ENCODE measurements at places on chromosomes 16 and 17. TPM values are rescaled to one million over a fixed set of nuclear protein-coding genes. Genes with fewer than 3 reads are reported as not detected.
A peak's percentile ranks its signal among the peaks of the same experiment; 100 is the strongest.

The TCF25 gene
- total RNA-seq: 176 TPM

The PRCD gene
- 4.3 TPM for total RNA-seq

The GAST gene
- total RNA-seq: not detected

The PYY gene
- not detected for total RNA-seq

The TMEM238L gene
- total RNA-seq: not detected

The COASY gene
- total RNA-seq: 16.5 TPM

The KIFC3 gene
- total RNA-seq: 44.9 TPM

The TPSG1 gene
- not detected for total RNA-seq

The TP53TG3C gene
- total RNA-seq: not detected

The SPNS2 gene
- total RNA-seq: under 0.01 TPM

GRCh38 chr17:76581515-76581914, 4.1 kb downstream of the ST6GALNAC2 start:
- H3K27ac ChIP-seq: no peak overlapping the region
- peaks cover 2% of the 10 kb centered on the region for H3K4me1 ChIP-seq
- peaks cover 13% of the 10 kb centered on the region for H3K27me3 ChIP-seq
- DNase-seq: no peak

- no peak for DNase-seq
- H3K27me3 ChIP-seq: peaks cover 21% of the 10 kb centered on the region
- H3K4me1 ChIP-seq: no peaks in the 10 kb centered on the region
- no peaks in the 10 kb centered on the region for H3K36me3 ChIP-seq
These were observed 19.2 kb downstream of the FMNL1 start for GRCh38 chr17:45240905-45241327.

GRCh38 chr16:19997734-19998133, 76.0 kb downstream of the GPR139 start:
- DNase-seq: no peak
- no peaks in the 10 kb centered on the region for H3K4me1 ChIP-seq
- H3K27me3 ChIP-seq: no peaks in the 10 kb centered on the region
- no peaks in the 10 kb centered on the region for H3K36me3 ChIP-seq

- no peak for DNase-seq
- H3K27ac ChIP-seq: no peak overlapping the region
- no peak overlapping the region for H3K4me3 ChIP-seq
- H3K27me3 ChIP-seq: peaks cover 6% of the 10 kb centered on the region
- H3K4me1 ChIP-seq: peaks cover 3% of the 10 kb centered on the region
These were observed 47.5 kb upstream of the ZCCHC14 start for GRCh38 chr16:87540072-87540896.

GRCh38 chr17:222172-222571, 40.7 kb upstream of the DOC2B start:
- no peaks in the 10 kb centered on the region for H3K36me3 ChIP-seq
- no peaks in the 10 kb centered on the region for H3K4me1 ChIP-seq
- H3K27me3 ChIP-seq: no peaks in the 10 kb centered on the region
- no peak for DNase-seq
- no peak overlapping the region for H3K4me3 ChIP-seq
- no peak overlapping the region for H3K27ac ChIP-seq

- no peak overlapping the region for H3K4me3 ChIP-seq
- no peaks in the 10 kb centered on the region for H3K4me1 ChIP-seq
- DNase-seq: no peak
- no peaks in the 10 kb centered on the region for H3K36me3 ChIP-seq
- peaks cover 43% of the 10 kb centered on the region for H3K27me3 ChIP-seq
These were observed 91.5 kb downstream of the SNX11 start for GRCh38 chr17:48198950-48199541.

DNA sequence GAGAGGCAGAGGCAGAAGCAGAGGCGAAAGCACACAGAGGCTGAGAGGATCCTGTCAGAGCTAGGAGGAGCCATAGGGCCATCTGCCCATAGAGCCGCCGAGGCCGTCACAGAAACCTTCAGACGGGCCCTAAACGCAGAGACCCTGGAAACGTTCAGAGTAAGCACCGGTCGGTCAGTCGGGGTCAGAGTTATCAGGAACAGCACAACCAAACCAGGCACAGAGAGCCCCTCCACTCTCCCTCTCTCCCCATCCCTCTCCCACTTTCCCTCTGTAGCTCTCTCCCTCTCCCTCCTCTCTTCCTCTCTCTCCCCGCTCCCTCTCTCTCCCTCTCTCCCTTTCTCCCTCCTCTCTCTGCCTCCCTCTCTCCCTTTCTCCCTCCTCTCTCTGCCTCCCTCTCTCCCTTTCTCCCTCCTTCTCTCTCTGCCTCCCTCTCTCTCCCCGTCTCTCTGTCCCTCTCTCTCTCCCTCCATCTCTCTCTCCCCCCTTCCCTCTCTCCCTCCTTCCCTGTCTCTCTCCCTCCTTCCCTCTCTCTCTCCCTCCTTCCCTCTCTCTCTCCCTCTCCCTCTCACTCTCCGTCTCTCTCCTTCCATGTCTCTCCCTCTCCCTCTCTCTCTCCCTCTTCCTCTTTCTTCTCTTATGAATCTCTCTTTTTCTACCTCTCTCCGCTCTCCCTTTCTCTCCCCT, 138.9 kb downstream of the C16orf95 start:
- H3K4me3 ChIP-seq: no peak overlapping the region
- H3K27me3 ChIP-seq: no peaks in the 10 kb centered on the region

GRCh38 chr16:47448830-47449575, 11.9 kb downstream of the ITFG1 start:
- no peak overlapping the region for H3K27ac ChIP-seq
- H3K27me3 ChIP-seq: no peaks in the 10 kb centered on the region
- no peak for DNase-seq
- peaks cover 2% of the 10 kb centered on the region for H3K36me3 ChIP-seq
- H3K4me1 ChIP-seq: peaks cover 2% of the 10 kb centered on the region

DNA sequence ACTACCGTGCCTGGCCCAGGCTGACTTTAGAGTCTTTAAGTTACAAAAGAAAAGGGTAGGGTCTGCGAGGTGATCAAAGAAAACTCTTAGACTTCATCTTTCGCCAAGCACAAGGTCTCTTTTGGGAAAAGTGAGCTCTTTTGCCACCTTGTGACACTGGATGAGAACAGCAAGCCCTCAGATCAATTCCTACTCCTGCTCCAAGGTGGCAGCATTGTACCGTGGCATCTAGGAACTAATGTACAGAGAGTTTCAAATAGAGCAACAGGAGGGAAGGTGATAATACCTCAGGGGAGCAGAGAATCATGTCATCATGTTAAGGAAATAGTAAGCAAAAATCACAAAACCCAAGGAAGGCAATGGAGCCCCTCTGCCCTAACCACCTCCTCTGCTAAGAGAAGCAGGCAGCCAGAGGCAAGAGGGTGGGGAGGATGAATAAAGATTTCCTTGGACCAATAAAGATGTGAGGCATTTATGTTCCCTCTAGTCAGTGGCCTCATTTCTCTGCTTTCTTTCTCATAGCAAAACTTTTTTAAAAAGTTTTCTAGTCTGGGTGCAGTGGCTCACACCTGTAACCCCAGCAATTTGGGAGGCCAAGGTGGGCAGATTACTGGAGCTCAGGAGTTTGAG, 2.1 kb upstream of the C17orf78 start:
- H3K4me3 ChIP-seq: no peak overlapping the region
- H3K36me3 ChIP-seq: no peaks in the 10 kb centered on the region
- no peaks in the 10 kb centered on the region for H3K27me3 ChIP-seq
- peak; percentile 88 for DNase-seq
- H3K4me1 ChIP-seq: no peaks in the 10 kb centered on the region

- no peak for DNase-seq
- no peaks in the 10 kb centered on the region for H3K4me1 ChIP-seq
- H3K27me3 ChIP-seq: no peaks in the 10 kb centered on the region
- H3K27ac ChIP-seq: no peak overlapping the region
- H3K4me3 ChIP-seq: no peak overlapping the region
- H3K36me3 ChIP-seq: no peaks in the 10 kb centered on the region
These were observed 8.4 kb upstream of the ALDH3A1 start for GRCh38 chr17:19756546-19756945.

DNA sequence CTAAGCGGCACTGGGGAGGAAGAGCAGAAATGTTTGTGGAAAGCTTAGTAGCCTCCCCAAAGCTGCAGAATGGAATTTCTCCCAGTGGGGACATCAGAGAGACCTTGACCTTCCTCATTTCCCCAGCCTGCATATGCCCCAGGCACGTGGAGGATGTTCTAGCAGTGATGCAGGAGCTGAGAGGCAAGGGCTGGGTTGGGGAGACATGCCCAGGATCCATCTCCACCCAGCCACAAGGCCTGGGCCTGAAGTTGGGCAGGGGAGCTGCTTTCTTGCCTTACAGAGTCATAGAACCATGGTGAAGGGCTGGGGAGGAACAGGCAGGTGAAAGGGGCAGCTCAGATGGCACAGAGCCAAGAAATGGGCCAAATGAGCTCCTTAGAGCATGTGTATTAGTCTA, 104.0 kb downstream of the TMEM132E start:
- no peaks in the 10 kb centered on the region for H3K36me3 ChIP-seq
- H3K27me3 ChIP-seq: no peaks in the 10 kb centered on the region
- H3K27ac ChIP-seq: no peak overlapping the region
- no peaks in the 10 kb centered on the region for H3K4me1 ChIP-seq

- H3K36me3 ChIP-seq: no peaks in the 10 kb centered on the region
- no peak for DNase-seq
- H3K27ac ChIP-seq: no peak overlapping the region
- no peaks in the 10 kb centered on the region for H3K4me1 ChIP-seq
- H3K4me3 ChIP-seq: no peak overlapping the region
These were observed 2.9 kb upstream of the CXCL16 start for GRCh38 chr17:4742629-4743028.

GRCh38 chr17:31397256-31397939, 5.9 kb downstream of the RAB11FIP4 start:
- no peaks in the 10 kb centered on the region for H3K36me3 ChIP-seq
- H3K27ac ChIP-seq: no peak overlapping the region
- H3K4me1 ChIP-seq: no peaks in the 10 kb centered on the region
- DNase-seq: no peak
- peaks cover 15% of the 10 kb centered on the region for H3K27me3 ChIP-seq

DNA sequence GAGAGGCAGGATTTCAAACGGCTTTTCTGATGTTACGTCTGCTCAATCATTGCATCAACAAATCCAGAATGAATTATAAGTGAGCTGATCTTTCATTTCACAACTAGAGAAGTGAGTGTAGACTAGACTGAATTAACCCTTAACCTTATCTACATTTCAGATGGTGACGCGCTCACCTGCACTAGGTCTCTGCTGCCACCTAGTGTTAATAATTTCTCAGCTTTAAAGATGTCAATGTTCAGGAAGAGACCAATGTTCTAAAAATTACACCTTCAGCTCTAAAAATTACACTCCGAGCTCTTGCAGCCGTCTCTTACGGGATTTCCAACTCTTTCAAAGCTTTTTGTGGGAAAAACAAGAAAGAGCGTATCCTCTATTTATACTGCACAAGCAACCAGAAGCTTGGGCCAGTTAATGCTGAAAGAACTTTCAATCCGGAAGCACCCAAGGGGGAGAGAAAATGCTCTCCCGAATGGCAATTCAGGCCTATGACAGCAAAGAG, 88.2 kb upstream of the FA2H start:
- H3K27ac ChIP-seq: no peak overlapping the region
- no peaks in the 10 kb centered on the region for H3K36me3 ChIP-seq
- H3K4me3 ChIP-seq: no peak overlapping the region
- peaks cover 2% of the 10 kb centered on the region for H3K27me3 ChIP-seq
- H3K4me1 ChIP-seq: no peaks in the 10 kb centered on the region

DNA sequence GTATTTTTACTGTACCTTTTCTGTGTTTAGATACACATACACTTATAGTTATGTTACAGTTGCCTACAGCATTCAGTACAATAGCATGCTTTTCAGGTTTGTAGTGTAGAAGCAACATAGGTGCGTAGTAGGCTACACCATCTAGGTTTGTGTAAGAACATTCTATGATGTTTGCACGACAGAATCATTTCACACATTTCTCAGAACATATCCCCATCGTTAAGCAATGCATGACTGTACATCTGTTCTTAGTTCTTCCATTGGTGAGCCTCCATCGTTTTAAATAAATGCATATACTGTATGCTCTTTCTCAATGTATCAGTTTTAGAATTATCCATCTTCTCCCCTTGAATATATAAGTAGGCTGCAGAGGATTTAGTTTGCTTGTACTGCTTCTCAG, 122.6 kb downstream of the PITPNC1 start:
- no peak overlapping the region for H3K4me3 ChIP-seq
- no peaks in the 10 kb centered on the region for H3K4me1 ChIP-seq
- no peaks in the 10 kb centered on the region for H3K36me3 ChIP-seq

- no peaks in the 10 kb centered on the region for H3K4me1 ChIP-seq
- no peaks in the 10 kb centered on the region for H3K27me3 ChIP-seq
- no peak for DNase-seq
- H3K27ac ChIP-seq: no peak overlapping the region
- H3K36me3 ChIP-seq: no peaks in the 10 kb centered on the region
- no peak overlapping the region for H3K4me3 ChIP-seq
These were observed 405.9 kb upstream of the RBFOX1 start for GRCh38 chr16:6926762-6927161.

DNA sequence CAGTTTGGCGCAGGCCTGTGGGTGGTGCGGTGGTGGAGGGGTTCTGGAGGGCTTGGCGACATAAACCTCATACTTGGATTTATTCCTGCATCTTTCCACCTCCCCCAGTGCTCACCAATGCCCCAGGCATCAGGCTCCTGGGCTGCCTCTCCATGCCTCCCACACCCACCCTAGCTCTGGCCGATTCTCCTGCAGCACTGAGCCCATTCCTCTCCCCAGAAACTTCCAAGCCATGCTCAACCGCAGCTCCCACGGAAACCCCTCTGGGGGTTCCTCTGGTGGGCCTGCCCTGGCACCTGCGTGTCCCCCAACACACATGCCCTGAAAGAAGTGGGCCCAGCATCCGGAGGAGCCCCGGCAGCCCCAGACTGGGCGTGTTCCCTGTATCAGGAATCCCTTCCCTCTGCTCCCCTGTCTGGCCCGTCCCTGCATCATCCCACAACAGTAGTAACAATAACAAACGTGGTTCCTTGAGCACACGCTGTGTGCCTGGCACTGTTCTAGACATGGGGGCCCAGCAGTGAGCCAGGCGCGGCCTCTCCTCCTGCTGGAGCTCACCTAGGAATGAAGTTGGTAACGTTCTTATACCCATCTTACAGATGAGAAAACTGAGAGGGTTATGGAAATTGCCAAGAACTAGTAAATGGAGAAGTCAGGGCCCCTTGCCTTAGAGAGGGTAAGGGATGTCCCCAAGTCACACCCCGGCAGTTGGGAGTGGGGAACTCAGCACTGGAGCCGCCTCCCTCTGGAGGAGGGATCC, 2.3 kb downstream of the PRSS21 start:
- H3K4me1 ChIP-seq: no peaks in the 10 kb centered on the region
- H3K27me3 ChIP-seq: peaks cover 20% of the 10 kb centered on the region
- no peak overlapping the region for H3K27ac ChIP-seq
- H3K36me3 ChIP-seq: no peaks in the 10 kb centered on the region
- no peak overlapping the region for H3K4me3 ChIP-seq
- no peak for DNase-seq

DNA sequence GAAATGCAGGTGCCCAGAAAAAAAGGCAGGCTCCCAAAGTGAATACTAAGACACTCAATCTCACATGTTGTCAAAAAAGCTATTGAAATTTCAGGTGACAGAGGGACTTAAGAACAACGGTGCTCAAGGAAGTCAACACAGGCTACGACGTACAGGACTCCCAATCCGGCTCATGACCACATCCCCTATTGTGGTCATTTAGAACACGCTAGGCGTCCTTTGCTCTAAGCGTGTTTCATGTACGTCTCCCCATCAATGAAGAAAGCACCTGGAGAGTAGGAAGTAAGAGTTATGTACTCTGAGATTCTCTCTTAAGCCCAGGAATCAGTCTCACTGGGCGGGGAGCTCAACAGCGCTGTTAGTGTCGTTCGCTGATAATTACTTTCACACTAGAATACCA, 94.1 kb downstream of the MRM3 start:
- no peaks in the 10 kb centered on the region for H3K36me3 ChIP-seq
- peaks cover 15% of the 10 kb centered on the region for H3K4me1 ChIP-seq
- DNase-seq: no peak
- no peaks in the 10 kb centered on the region for H3K27me3 ChIP-seq
- H3K27ac ChIP-seq: no peak overlapping the region

- DNase-seq: peak; percentile 32
- H3K27ac ChIP-seq: no peak overlapping the region
- no peaks in the 10 kb centered on the region for H3K27me3 ChIP-seq
- peaks cover 3% of the 10 kb centered on the region for H3K4me1 ChIP-seq
These were observed 61.6 kb downstream of the TIMM22 start for GRCh38 chr17:1058423-1059130.
